NCI-H1930 (cell line): ENCODE measurements at places on chromosomes 12 and 14.

GRCh38 chr12:68240975-68241374 is 12.4 kb downstream of the IL22 start:
- no peak for DNase-seq

DNA sequence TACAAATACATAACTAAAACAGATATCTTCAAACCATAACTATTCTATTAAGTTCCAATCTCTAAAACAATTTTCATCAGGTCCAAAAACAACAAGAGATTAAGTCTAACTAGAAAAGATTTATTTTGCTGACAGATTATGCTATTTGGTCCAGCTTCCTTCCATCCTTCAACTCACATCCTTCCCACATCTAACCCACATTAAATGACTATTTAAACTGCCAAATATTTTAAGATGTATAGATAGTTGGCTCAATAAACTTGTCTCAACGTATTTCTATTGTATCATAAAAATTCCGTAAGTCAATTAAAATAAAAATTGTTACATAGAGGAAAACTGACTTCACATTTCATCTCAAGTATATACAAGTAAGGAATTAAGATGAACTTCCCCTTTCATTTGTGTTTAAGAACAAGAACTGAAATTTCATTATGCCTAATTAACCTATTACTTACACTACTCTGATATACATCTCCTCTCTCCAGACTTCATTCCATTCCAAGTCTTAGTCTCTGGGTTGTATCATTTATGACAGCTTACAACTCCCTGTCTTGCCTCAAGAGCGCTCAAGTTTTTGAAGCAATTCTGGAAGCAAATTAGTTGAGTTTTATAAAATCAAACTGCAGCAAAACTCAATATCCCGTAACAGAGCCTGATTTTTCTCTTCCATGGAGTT is 25.4 kb downstream of the PAWR start:
- no peak for DNase-seq

- DNase-seq, result no peak
Observed at GRCh38 chr14:52550661-52551060, 1.6 kb downstream of the TXNDC16 start.

- DNase-seq, result no peak
Observed at GRCh38 chr14:62696331-62696924, 348.8 kb downstream of the KCNH5 start.

DNA sequence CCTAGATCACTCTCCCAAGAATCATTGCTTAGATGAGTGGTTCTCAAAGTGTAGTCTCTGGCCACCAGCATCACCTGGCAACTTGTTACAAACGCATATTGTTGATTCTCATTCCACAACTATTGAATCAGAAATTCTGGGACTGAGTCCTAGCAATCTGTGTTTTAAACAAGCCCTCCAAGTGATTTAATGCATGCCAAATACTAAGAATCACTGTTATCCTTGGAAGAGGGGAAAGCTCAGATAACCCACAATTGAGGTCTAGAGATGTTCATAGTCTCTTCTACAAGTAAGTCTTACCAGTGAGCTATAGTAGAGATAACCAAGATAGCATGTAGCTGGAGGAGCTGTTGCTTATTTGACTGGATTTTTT is 666.6 kb downstream of the DIO2 start:
- DNase-seq, result no peak

GRCh38 chr14:101620821-101621785 is 59.8 kb downstream of the DIO3 start:
- no peak for DNase-seq

DNA sequence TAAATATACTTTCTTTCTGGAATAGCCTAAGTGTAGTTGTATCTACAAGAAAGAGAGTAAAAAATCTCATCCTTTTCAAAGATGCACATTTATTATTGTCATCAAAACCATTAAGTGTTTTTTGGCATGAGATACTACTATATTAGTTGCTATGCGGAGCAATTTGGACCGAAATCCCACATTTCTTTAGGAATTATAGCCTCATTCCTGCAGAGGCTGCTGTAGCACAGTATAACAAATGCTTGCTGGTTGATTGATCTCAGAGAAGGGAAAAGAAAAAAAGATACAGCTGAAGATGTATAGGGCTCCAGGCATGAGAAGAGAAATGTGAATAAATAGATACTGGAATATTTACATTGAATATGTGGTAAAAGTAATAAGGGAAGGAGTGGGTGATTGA is 36.0 kb downstream of the RHOJ start:
- DNase-seq, result no peak

GRCh38 chr14:82565825-82566224 is 1032.2 kb upstream of the SEL1L start:
- no peak for DNase-seq

DNA sequence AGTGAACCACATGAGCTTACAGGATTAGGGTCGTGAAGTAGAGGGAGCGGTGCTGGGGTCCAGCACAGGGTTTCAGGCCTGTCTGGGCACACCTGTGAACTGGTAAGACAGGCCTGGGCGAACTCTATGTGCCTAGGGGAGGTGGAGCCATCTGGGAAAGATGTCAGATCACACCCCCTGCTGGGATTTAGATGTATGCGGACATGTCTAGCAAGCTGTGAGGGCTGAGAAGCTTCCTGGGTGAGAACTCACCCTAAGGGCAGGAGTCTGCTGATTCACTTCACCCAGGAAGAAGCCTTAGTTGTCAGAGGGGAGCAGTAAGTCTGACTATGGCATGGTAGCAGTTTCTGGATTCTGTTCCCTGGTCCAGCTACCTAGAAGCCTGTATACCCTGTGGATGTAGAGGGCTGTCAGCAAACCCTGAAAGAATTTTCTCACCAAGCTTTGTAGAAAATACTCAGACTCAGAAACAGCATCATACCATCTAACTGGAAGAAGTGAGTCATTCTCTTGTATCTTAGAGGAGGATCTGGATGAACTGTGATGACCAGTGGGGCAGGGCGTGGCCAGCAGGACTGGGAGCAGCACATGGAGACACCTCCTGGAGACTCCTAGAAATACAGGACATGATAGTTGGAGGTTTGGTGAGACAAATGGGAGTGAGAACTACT is 11.2 kb upstream of the PYGL start:
- DNase-seq, result no peak

DNA sequence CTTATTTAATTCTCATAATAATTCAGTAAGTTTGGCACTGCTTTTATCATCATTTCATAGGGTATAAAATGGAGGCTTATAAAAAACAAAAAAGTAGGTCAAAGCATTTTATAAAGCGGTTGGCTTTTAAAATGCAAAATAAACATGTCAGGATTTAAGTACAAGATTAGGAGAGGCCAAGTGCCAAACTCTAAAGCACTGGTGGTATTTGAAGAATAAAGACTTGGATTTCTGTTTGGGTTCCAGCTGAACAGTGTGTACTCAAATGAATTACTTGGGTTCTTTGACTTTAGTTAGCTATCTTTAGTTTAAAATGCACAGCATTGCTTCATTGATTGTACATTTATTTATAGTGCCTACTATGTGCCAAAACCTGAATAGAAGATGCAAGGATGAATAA is 966.6 kb upstream of the SEL1L start:
- no peak for DNase-seq

DNA sequence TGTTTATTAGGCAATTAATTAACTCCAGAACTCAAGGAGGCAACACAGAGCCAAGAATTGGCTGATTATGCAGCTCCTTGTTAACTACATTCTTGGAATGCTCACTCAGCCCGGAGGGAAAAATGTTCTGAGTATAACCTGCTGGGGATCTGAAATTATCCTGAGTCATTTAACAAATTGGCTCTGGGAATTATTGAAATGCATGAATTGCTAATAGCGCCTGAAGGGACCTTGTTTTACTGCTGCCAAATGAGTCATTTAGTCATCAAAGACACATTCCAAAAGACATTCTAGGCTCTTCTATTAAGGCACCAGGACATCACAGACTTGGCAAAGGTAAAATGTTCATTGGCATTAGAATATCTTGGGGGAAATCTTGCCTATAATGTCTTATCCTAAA is 13.0 kb downstream of the TMEM52B start:
- DNase-seq, result no peak

GRCh38 chr12:49644620-49644994 is 21.2 kb downstream of the PRPF40B start:
- DNase-seq, result peak; percentile 56

DNA sequence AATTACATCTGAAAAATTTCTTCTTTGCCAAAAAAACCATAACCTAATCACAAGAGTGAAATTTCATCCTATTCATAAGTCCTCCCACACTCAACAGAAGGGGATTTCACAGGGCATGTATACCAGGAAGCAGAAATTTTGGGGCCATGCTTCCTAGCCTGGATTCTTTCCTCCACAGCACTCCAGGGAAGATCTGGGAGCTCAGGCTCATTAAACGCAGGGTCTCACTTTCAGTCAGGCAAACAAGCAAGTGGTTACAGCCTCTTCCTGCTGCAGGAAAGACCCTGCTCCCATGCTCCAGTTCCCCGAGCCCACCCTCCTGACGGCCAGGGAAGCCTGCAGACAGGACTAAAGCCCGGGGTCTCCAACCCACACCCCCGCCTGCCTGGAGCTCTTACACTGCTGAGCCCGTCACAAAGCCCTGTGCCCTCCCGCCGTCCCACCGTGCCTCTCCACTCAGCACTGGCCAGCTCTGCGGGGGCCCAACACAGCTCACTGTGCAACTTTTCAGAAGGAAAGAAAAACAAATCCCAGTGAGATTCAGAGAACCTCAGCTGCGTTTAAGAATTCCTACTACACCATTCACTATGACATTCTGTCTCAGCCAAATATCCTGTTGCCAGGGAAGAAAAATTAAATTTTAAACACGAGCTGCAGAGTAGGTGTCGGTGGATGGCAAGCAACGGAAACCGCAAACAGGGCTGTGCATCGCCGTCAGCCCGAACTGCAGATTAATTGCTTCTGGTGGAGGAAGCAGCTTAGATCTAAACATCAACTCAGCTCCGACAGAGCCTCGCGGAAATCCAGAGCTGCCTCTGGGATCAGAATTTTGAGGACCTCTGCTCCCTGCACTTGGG is 106.7 kb upstream of the SFSWAP start:
- no peak for DNase-seq

- no peak for DNase-seq
Observed at GRCh38 chr12:48336564-48336963, 14.2 kb downstream of the ZNF641 start.

- no peak for DNase-seq
Observed at GRCh38 chr12:42935756-42936155, 346.2 kb upstream of the PRICKLE1 start.

- DNase-seq, result no peak
Observed at GRCh38 chr12:24820872-24821271, 128.0 kb downstream of the BCAT1 start.

DNA sequence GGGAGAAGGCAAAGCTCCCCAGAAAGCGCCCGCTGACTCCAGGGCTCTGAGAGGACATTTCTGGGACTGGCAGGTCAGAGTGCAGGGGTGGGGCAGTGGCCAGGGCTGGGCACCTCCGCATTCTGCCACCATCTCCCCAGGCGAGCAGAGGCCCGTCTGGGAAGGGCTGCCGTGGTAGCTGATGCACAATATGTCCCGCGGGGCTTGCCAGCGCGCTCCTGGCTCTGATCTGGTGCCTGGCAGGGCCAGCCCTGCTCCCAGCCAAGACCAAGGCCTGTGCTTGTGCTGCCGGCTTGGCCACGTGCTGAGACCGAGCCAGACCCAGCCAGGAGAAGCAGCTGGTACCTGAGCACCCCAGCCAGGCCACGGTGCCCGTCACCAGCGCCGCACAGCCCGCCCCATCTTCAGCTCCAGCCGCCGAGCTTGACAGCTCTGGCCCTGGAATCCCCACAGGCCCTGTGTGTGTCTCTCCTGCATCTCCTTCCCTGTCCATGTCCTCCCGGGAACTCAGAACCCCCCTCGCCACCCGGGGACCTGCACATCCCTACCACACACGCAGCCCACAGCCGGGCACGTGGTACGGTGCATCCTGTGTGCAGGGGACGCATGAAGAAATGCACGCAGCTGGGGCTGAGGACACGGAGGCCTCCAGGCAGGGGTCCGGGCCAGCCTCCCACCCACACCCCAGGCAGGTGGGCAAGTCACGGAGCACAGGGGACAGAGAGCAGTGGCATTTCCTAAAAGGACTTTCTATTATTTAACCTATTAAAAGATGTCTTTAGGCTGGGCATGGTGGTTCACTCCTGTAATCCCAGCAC is 68.6 kb upstream of the C14orf180 start:
- DNase-seq, result no peak

DNA sequence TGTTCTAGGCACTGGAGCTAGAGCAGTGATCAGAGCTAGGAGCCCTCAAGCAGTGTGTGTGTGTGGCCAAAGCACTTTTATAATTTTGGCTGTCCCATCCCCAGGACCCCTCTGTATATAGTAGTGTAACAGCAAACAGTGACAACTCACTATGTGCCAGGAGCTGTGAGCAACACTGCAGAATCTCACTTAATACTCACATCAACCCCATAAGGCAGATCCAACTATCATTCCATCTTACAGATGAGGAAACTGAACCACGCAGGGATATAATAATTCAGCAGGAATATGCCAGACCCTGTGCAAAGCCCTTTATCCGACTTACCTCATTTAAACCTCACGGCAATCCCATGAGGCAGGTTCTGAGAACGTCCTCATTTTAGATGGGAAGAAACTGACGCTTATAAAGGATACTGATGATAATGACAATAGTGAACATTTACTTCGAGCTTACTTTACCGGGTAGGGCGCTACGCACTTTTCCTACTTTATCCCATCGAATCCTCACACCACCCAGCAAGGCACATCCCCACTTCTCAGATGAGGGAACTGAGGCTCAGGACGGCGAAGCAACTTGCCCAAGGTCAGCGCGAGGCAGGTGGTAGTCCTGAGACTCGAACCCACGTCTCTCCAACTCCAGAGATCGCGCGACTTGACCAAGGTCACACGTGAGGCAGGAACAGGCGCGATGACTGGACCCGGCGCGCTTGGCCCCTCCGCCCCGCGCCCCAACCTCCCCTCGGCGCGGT is 687 bp downstream of the RAB35 start:
- DNase-seq, result peak; percentile 8

DNA sequence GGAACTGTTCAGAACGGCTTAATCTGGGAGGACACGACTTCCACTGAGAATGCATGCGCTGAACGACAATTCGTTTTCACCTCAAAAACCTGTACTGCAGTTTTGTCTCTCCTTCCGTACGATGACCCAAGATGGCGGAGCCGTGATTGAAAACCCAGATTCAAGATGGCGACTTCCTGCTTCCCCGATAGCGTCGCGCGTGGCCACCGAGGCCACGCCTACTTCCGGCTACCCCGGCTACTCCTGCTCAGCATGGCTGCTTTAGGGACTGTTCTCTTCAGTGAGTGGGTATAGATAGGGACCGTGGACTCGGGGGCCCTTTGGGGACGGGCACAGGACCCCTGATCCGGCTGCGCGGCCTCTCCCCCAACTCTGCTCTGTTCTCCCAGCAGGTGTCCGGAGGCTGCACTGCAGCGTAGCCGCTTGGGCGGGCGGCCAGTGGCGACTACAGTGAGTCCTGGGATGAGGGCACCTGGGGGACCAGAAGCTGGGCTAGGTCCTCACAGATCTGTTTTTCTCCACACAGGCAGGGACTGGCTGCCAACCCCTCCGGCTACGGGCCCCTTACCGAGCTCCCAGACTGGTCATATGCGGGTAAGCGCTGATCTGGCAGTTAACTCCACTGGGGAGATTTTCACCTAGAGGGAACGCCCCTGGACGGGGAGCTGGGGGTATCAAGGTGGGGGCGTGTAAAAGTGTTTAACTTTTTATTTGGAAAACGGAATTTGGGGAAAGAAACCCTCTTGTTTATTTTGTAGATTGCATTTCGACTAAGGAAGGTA is at the start of gene MRPL52:
Gene MRPL52, plus strand, starts transcription at position 227 of the 782 bp plus-strand sequence. Its CDS starts 26 bp downstream, at position 253.
- DNase-seq, result peak; percentile 86
